Left ventricle myocardium superior (tissue), 1 donor: ENCODE measurements at places on chromosomes 6 and 20. TPM values are rescaled to one million over a fixed set of nuclear protein-coding genes. Genes with fewer than 3 reads are reported as not detected.

TINAG gene
- total RNA-seq: 0.15 TPM

HLA-G gene
- not detected for total RNA-seq

DEFB118 gene
- not detected for total RNA-seq

- no peak for DNase-seq
Measured at GRCh38 chr6:114101255-114101654, 130.3 kb upstream of the HDAC2 start.

DNA sequence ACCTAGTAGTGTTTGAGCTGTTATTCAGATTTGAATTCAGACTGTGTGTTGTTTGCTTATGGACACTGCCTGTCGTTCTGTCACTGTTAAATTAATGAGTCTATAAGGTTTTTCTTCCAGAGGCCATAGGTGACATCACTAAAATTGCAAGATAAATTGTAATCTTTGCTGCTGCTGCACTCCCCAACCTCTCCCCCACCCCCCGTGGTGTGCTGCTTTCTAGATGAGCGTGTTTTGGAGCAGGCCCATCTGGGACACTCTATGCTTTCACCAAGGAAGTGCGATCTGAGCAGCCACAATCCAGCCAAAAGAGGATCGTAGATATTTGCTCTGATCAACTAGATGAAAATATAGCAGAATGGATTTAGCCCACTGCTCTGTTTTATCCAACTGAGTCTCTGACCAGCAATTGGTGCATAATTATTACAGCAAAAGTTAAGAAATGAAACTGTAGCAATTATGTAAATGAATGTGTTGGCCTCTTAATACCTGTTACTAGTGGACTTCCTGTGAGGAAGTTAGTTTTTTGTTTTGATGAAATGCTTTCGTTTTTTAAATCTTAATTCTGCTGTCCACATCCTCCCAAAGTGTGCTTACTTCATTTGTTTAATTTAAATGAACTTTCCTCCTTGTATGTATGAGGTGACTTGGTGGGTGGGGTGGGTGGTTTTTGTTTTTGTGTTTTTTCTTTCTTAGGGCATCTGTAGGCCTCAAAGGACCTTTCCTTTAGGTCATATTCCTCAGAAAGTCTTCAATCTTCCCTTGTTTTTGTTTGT lies 58.1 kb downstream of the RPRD1B start:
- DNase-seq: no peak
